GM13977 (cell line): ENCODE measurements at places on chromosomes 5 and 9.

DNA sequence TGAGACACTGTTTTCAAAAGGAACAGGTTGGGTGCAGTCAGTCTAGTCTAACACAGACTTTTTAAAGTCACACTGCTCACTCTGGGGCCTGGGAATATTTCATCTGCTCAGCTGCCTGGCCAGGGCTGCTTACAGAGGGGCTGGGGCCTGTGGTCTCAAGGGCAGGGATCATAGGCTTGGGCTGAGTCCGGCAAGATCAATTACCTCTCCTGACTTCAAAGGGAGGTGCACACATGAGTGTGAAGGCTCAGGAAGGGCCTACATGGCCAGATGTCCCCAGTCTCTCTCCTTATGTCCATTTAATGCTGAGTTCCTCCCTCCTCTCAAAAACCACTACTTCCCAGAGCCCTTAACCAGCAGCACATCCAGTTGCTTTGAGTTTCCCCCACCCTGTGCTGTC is 247.2 kb downstream of the HSPA4 start:
- DNase-seq: no peak

- no peak for DNase-seq
Measured at GRCh38 chr5:131991593-131992324, 19.7 kb downstream of the ACSL6 start.

DNA sequence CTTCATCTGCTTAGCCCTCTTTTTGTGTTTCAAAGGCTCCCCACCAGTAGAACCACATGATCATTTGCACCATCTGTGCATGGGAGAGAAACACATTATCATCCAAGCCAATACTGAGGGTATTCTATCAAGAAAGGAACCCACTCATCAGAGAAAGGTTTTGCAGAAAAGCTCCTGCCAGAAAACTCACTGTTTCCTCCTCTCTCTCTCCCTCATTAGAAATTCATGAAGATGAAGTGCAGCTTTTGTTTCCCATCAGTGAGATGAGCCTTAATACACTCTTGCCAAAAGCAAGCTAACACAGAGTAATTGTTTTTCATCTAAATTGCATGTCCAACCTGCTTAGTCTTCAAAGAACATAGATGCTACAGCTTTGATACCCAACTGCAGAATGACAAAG is 142.4 kb upstream of the GRAMD2B start:
- no peak for DNase-seq

- DNase-seq: no peak
Measured at GRCh38 chr5:120640778-120641177, 176.7 kb downstream of the PRR16 start.

DNA sequence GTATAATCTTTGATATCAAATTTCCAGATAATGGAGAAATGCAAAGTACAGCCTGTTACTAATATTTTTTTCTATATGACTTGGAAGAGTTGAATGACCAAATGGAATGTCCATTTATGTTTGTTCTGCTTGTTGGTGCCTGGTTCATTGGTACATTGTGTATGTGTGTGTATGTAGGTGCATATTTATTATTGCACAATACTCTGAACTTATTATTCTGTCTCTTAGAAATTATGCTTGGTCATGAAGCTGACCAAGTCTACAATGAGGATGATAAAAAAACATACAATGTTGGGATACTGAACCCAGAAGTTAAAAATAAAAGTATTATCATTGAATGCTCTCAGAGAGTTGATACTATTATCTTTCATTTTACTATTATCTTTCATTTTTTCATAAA is 706.3 kb downstream of the KCTD16 start:
- no peak for DNase-seq

GRCh38 chr9:4620881-4621555 is 41.1 kb upstream of the PLPP6 start:
- no peak for DNase-seq

GRCh38 chr5:62315376-62316175 is 9.6 kb downstream of the KIF2A start:
- DNase-seq: no peak

DNA sequence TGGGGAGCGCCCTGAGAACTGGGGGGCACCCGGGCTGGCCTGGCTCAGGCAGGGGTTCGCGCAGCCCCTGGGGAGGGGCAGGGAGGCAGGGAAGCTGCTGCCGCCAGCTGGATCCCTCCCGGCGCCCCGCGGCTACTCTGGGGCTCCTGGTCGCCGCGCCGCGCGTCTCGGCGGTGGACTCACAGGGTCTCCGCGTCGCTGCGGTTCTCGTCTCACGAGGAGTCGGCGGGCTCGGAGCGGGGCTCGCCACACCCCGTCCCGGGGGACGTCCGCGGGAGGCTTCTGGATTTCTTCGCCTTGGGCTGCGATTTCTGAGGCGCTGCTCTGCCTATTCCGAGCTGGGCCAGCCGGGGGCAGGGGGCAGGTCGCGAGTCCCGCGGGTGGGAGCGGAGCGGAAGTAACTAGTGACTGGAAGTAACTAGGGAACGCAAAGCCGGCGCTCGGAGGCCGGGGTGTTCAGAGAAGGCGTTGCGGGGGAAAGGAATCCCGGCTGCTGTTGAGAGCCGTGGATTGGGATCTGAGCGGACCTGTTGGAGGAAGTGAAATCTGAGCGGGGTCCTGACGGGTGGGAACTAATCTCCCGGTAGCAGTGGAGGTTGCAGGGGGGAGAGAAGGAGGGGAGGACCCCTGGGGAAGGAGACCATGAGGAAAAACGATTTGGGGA is 511 bp downstream of the CYSTM1 start:
- DNase-seq: peak; percentile 71

- DNase-seq: no peak
Measured at GRCh38 chr5:38846379-38847011, 683 bp downstream of the OSMR start.

GRCh38 chr5:31815376-31815775 is 176.4 kb downstream of the PDZD2 start:
- DNase-seq: no peak

DNA sequence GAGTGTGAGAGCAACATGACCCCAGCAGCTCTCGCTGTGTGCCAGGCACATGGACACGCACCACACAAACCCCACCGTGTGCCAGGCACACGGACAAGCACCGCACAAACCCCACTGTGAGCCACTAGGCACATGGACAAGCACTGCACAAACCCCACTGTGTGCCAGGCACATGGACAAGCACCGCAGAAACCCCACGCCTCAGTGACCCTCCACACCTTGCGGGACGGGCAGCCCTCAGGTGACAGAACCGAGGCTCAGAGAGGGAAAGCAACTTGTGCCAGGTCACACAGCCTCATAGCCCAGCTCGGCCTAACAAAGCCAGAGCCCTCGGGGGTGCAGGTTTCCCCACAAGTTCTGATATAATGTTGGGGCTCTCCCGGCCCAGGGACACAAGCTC is 2.0 kb upstream of the GPSM1 start:
- no peak for DNase-seq

GRCh38 chr5:124697501-124697900 is 48.9 kb downstream of the ZNF608 start:
- no peak for DNase-seq

DNA sequence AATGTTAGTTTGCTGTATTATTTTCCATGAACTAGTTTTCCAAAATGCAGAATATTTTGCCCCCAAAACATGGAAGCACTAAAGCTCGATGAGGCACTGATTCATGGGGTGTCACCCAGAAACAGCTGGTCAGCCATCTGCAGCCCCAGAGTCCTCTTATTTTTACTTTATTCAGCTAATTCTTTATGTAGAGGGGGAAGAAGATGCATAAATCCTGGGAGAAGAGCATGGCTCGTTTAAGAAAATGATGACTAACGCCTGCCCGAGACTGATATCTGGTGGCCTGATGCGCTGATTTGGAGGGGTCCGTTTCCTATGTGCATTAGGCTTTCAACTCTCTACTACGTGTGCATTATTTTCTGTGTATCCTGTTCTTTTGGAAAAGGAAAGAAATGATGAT is 390.3 kb upstream of the MEF2C start:
- DNase-seq: no peak

- DNase-seq: no peak
Measured at GRCh38 chr5:121915765-121916164, 46.0 kb upstream of the SRFBP1 start.

DNA sequence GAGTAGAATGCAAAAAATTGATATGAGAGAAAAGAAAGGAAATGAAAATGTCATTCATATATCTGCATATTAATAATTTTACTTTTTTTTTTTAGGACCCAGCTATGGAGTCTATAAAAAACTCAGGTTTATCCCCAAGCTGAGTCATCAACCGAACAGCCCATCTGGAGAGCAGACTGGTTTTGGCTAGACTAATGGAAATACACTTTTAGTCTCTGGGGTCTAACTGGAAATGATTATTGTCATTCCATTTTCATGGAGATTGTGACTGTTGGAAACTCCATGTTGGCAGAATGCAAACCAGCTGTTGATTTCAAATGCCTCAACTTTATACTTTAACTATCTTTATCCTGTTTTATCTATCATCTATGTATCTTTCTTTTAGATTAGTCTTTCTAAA is 28.7 kb downstream of the ANXA1 start:
- DNase-seq: no peak

DNA sequence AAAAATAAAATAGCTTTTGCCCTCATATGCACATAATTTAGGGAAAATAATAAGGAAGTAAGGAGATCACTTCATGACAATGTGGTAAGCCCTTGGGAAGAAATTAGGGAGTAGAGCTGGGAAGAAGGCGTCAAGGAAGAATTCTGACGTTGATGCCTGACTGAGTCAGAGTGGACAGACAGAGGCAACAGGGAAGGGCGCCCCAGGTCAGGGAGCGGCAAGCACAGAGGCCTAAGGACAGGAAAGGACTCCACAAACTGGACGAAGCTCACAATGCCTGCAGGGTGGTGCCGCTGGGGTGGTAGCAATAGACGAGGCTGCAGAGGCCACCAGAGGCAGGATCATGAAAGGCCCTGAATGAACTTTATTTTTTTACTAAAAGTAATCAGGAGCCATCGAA is 7.6 kb downstream of the DRD1 start:
- DNase-seq: no peak

DNA sequence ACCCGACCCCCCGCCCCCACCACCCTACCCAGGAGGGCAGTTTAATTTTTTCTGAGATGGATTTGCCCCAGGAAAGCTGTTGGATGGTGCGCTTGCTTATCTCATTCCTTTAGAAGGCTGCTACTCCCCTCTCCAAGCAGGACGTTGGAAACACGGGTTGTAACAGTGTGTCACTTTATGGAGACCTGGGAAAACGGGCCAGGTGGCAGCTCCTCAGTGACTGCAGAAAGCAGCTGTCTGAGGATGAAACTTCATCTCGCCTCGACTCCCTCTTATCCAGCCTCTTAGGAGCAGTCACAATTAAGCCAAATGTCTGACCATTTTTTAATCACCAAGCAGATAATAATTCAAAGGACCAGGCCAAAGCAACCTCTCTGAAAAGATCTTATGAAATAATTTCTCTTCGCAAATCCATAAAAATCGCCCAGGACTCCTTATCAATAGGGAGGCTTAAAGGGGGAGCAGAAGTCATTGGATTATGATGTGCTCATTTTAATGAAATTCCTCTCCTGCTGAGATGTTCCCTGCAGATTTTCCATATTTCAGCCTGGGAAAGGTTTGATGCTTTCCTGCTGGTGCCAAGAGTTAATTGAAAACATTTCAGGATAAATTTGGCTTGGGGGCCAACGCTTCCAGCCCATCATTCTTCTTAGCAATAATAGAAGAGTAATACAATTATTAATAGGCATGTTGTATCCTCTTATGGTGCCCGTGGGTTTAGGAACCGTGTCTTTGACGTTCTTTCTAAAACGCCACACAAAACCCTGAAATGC is 26.0 kb downstream of the GAS1 start:
- DNase-seq: no peak

GRCh38 chr9:6440405-6440804 is 27.4 kb downstream of the UHRF2 start:
- DNase-seq: no peak

GRCh38 chr5:168128557-168128956 is 162.9 kb upstream of the WWC1 start:
- DNase-seq: no peak

GRCh38 chr5:138264183-138264582 is 10.2 kb downstream of the GFRA3 start:
- no peak for DNase-seq

GRCh38 chr5:53792338-53792737 is 231.9 kb downstream of the NDUFS4 start:
- DNase-seq: no peak
